ENCODE measurements at places on chromosomes 6 and 20. TPM values are rescaled to one million over a fixed set of nuclear protein-coding genes. Genes with fewer than 3 reads are reported as not detected.
A peak's percentile ranks its signal among the peaks of the same experiment; 100 is the strongest.

DNA sequence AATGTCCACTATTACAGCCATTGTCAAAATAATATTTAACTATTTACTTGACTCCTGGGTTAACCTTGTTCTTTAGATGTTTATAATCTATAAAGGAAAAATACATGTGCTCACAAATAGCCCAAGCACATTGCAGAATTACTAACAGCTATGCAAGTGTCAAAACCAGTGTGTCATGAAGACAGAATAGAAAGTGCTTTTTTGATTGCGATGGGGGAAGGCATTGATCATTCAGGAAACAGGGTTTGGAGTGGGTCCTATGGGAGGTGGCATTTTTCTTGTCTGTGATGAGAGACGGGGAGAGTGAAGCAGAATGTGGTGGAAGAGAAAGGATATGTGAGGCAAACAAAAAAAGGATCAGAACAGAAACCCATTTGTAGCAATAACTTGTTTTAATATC lies 1.0 kb upstream of the AGPAT4 start:
- DNase-seq, result no peak

- DNase-seq, result no peak
Measured at GRCh38 chr20:11540558-11540957, 377.1 kb upstream of the BTBD3 start.

- no peak for DNase-seq
Measured at GRCh38 chr6:4186385-4186784, 51.0 kb upstream of the ECI2 start.

DNA sequence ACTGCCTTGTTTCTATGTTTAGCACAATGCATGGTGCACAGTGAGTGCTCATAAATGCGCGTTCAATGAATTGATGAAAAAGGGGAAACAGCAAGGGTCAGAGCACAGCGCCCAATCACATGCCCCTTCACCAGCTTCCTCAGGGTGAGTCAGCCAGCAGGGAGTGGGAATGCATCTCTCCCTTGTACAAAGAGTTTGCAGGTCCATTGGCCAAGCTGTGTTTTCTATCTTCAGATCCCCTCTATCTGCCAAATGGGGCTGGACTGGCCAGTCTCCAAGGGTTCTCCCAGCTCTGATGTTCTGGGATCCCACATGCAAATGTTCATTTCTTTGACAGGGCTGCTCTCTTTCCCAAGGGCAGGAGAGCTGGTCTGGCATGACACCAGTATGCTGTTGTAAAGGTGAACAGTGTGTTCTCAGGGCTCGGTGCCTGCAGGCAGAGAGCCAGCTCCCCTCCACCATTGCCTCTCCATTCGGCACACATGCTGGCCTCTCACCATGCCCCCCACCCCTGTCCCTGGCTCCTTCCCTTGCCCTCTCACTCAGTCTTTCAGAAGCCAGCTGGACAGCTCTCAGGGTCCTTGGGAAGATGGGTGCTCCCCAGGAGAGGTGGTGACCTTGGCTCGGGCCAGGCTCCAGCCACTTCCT lies 25.0 kb downstream of the ANGPT4 start:
- DNase-seq, result no peak

- peak; percentile 21 for DNase-seq
Measured at GRCh38 chr6:125658759-125659431, 90.5 kb upstream of the HEY2 start.

- DNase-seq, result no peak
Measured at GRCh38 chr6:12421596-12421995, 131.4 kb downstream of the EDN1 start.

The HRH3 gene
- not detected for total RNA-seq

GRCh38 chr6:85460921-85461797 lies 11.3 kb downstream of the NT5E start:
- DNase-seq, result peak; percentile 83

DNA sequence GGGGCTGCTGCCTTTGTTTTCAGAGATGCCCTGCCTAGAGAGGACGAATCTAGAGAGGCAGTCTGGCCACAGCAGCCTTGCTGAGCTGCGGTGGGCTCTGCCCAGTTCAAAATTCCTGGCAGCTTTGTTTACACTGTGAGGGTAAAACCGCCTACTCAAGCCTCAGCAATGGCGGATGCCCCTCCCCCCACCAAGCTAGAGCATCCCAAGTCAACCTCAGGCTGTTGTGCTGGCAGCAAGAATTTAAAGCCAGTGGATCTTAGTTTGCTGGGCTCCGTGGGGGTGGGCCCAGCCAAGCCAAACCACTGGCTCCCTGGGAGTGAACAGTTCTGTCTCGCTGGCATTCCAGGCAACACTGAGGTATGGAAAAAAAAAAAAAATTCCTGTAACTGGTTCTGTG lies 970.9 kb downstream of the TBC1D32 start:
- DNase-seq, result no peak

- no peak for DNase-seq
Measured at GRCh38 chr6:136501096-136501495, 49.1 kb downstream of the MAP7 start.

DNA sequence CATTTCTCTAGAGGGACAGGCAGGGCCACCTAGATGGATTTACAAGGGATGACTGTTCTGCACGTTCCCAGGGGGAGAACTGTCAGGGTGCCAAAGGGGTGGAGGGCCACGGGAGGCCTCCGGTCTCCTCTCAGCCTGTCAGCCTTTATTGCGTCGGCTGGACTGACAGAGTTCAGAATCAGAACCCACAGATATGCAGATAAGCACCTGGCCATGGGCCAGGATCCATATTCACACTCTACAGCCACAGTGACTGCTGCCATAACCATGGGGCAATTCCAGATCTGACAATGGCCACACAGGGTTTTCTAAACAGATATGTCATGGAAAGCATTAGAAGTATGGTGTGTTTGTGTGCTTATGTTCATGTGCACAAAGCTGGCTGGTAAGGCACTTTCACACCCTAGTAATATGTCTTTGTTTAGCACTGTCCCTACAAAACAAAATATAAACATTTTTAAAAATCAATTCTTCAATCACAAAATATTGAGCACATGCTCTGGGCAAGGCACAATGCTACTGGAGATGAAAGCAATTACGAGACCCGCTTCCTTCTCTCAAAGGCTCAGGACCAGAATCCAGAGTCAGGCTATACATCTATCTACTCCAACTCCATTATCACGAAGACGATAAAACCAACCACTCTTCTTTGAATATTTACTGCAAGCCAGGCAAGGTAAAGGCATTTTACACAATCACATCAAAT lies 29.1 kb downstream of the TRAM2 start:
- DNase-seq, result peak; percentile 60

DNA sequence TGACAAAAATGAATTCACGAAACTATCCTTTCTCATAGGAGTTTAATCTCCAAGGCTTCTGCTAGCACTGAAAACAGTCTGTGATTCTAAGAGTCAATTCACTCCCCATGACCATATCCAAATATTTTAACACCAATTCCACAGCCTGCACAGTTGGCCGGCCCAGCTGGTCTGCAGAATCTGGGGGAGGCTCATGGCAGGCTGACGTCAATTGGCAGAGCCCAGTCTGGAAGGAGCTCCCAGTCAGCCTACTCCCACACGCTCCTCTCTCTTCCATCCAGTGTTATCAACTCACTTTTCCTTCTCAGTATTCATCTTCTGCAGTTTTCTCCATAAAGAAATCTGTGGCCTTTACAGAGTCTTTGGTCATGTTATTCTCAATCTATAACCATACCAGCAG lies 111.0 kb downstream of the TBXT start:
- DNase-seq, result peak; percentile 90

The RAET1G gene
- total RNA-seq, result 0.82 TPM

GRCh38 chr20:58160451-58161061 lies 67.9 kb downstream of the ANKRD60 start:
- peak; percentile 47 for DNase-seq

- no peak for DNase-seq
Measured at GRCh38 chr6:75213732-75214131, 7.9 kb upstream of the COL12A1 start.

The DCDC2 gene
- total RNA-seq, result not detected

DNA sequence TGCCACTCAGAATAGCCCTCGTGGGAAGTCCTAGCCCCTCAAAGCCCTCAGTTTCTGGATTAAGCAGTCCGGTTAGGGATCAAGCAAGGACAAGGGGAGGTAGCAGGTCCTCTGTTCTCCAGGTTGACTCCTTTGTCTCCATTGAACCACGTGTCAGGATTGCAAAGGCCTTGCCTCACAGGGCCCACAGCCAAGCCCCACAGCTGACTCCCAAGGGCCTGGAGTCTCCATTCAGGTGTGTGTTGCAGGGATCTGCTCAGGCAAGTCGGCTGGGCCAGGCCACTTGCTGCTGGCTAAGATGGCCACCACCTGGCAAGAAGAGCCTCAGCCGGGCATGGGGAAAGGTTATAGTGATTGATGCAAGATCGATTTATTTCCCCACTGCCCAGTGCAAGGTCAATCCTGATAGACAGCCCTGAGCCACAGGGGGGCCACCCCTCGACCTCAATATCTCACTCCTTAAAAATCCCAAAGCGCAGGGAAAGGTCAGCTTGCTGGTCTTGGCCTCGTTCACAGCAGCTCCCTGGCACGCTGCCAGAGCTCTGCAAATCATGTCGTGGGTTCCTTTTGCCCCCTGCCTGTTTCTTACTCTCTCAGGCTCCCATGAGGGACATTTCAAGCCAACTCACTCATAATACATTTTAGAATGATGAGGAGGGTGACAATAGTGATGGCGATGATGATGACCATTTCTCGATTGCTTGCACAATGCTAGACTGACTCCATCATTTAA lies 75.9 kb downstream of the EDN3 start:
- no peak for DNase-seq

DNA sequence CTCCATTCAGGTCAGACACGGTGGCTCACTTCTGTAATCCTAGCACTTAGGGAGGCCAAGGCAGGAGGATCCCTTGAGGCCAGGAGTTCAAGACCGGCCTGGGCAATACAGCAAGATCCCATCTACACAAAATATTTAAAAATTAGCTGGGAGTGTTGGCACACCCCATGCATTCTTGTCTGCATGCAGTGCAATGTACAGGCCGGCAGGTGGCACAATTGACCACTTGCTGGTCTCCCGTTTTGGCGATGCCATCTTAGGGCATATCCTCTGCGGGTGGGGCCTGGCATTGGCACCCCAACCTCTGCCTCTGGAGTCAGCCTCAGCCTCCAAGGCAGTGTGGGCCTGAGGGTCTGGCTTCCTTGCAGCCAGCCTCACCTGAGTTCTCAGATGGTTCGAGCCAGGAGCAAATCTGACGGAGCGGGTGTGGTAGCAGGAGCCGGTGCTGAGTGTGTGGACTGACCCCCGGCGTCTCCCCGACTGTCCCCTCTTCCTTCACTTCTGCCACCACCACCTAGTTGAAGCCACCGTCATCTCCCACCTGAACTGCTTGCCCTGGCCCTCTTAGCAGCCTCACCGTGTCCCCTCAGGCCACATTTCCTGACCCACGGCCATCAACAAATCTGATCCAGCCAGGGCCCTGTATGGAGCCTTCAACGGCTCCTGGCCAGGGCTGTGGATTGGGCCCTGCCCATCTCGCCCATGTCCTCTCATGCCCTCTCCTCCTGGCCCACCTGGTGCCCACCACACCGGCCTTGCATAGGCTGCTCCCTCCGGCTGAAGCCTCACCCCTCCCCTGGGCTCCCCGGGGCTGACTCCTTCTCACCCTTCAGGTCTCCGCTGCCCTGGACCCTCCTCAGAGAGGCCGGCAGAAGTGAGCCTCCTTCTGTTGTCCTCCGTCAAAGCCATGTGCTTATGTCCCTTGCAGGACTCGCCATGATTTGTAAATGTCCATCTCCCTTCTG lies 44.0 kb downstream of the EFCAB8 start:
- peak; percentile 56 for DNase-seq

DNA sequence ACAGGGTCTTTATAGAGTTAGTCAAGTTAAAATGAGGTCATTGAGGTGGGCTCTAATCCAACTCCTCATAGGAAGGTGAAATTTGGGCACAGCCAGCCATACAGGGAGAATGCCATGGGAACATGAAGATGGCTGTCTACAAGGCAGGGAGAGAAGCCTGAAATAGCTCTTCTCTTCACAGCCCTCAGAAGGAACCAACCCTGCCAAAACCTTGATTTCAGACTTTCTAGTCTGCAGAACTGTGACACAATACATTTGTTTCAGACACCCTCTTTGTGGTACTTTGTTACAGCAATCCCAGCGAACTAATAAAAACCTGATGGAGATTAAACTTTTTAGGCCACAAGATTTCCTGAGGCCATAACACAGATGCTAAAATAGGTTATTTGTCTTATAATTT lies 43.1 kb upstream of the HECA start:
- no peak for DNase-seq

DNA sequence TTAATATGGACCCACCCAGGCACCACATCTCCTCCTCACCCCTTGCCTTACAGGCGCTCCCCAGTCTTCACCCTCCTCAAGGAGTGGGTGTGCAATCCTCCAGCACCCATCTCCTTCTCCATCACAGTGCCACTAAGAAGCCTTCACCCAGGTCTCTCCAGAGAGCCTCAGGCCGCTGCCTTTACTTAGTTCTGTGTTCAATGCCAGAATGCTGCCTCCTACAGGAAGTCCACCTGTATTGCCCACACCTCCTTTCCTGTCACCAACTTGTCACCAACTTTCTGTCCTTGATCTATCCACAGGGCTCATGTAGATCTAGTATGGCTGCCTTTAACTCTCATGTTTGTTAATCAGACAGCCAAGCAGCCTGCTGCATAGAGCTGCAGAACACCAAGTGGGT lies 586 bp upstream of the LST1 start:
- no peak for DNase-seq

DNA sequence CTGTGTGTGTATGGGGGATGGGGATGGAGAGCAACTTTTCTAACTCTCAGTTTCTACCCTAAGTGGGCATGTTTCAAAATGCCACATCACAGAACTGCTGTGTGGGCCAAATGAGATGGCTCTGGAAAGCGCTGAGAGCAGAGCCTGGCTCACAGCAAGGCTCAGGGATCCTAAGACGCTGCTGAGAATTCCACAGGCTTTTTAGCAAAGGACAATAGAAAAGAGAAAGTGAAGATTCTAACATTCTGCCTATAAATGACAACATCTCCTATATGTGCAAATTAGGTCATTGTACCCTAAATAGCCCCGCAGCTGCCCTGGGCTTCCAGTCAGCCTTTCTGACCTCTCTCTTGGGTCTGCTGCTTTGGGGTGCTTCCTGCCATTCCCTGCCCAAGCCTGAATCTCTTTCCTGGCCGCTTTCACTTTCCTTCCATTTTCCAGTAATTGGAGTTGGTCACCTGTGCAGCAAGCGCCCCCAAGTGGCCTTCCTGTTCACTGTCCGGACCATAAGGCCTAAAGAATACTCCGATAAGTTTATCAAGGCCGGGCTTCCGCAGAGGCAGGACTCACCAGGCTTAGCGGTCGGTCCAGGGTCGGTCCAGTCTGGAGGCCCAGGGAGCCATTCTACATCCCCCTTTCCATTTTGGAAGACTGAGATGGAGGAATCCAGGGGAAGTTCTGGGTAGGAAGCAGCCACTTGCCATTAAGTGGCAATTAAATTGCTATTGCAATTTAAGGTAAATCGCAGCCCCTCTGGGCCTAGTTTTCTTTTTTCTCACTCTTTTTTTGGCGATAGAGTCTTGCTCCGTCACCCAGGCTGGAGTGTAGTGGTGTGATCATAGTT lies 6.7 kb upstream of the DDR1 start:
- DNase-seq, result peak; percentile 94

GRCh38 chr6:160101277-160102205 lies 20.1 kb upstream of the SLC22A1 start:
- no peak for DNase-seq

The VPS52 gene
- total RNA-seq, result 21.6 TPM
